ENCODE measurements at places on chromosomes 4 and X. TPM values are rescaled to one million over a fixed set of nuclear protein-coding genes. Genes with fewer than 3 reads are reported as not detected.
A peak's percentile ranks its signal among the peaks of the same experiment; 100 is the strongest.

DNA sequence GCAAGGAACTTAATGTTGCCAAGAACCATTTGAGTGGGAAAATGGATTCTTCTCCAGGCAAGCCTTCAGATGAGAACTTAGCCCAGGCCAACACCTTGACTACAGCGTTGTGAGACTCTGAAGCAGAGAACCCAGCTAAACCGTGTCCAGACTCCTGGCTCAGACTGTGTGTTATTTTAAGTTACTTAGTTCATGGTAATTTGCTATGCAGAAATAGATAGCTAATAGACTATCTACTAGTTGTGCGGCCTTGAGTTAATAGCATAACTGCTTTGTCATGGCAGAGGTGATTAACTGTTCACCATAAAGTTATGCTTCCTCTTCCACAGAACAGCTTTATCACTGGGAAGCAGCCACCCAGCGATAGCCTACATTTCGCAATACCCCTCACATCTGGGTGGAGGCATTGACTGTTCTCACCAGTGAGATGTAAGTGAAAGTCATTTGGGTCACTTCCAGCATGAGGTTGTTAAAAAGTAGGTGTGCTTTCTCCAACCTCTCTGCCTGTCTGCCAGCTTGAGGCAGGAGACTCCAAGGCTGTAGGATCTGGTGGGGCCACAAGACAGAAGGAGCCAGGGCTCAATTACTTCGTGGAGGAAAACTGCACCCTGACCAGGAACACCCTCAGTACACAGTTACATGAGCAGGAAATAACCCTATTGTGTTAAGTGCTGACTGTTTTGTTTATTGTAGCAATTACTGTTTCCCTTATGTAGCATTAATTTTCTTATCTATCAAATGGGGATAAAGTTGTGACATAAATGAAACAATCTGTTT is 94.2 kb downstream of the GPAT3 start:
- H3K27ac ChIP-seq = peak overlapping the region; percentile 65
- H3K4me1 ChIP-seq = peaks cover 35% of the 10 kb centered on the region
- H3K27me3 ChIP-seq = no peaks in the 10 kb centered on the region
- no peaks in the 10 kb centered on the region for H3K36me3 ChIP-seq
- H3K4me3 ChIP-seq = no peak overlapping the region
- DNase-seq = no peak

DNA sequence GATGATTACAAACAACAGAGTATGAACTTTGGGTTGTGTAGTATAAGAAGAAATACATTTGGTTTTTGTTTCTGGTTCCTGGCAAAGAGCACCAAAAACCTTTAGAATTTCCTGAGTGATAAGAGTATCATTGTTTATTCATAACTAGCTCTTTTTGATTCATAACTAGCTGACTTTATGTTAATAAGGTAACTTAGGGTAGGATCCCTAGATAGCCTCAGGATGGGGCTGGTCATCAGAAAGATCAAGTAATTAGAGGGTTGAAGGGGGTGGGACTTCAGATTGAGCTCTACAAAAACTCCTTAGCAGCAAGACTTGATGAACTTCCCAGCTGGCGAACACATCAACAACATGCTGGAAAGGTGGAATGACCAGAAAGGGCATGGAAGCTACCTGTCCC is 166.5 kb downstream of the SCFD2 start:
- H3K27ac ChIP-seq = no peak overlapping the region
- peaks cover 42% of the 10 kb centered on the region for H3K4me1 ChIP-seq
- no peak for DNase-seq
- H3K36me3 ChIP-seq = no peaks in the 10 kb centered on the region
- no peak overlapping the region for H3K4me3 ChIP-seq

DNA sequence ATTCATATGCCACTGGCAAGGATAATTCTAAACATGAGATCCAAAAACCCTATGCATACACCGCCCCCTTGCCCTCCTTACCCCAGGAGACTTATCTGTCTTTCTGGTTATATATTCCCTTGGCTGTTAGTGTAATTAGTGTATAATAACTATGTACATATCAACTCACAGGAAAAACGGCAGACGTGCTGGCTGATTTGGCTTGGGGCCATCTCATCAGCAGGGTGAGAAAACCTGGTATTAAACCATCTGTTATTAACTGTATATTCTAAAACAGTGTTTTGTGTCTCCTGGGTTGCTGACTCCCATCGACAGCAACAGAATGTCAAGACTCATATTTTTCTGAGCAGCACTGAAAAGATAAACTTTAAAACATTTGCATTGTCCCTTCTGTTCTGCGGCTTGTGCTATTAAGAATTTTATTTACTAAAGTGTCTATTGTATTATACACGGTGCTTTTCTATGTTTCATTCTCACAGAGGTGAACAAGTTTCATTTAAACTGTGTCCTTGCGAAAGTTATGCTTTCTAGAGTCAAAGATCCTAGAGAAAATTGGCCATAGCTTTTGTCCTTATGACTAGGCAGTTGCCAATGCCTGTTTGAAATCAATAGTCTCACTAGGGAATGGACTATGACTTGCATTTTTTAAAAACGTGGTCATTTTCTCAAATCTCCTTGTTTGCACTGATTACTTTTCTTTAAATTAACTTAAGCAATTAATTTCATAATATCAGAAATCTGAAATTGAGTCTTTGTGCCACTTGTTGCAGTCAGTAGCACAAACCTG is 211.5 kb upstream of the MID1 start:
- H3K4me1 ChIP-seq = peaks cover 24% of the 10 kb centered on the region
- H3K27me3 ChIP-seq = no peaks in the 10 kb centered on the region
- H3K4me3 ChIP-seq = peak overlapping the region; percentile 69
- no peak for DNase-seq
- H3K27ac ChIP-seq = peak overlapping the region; percentile 19

DNA sequence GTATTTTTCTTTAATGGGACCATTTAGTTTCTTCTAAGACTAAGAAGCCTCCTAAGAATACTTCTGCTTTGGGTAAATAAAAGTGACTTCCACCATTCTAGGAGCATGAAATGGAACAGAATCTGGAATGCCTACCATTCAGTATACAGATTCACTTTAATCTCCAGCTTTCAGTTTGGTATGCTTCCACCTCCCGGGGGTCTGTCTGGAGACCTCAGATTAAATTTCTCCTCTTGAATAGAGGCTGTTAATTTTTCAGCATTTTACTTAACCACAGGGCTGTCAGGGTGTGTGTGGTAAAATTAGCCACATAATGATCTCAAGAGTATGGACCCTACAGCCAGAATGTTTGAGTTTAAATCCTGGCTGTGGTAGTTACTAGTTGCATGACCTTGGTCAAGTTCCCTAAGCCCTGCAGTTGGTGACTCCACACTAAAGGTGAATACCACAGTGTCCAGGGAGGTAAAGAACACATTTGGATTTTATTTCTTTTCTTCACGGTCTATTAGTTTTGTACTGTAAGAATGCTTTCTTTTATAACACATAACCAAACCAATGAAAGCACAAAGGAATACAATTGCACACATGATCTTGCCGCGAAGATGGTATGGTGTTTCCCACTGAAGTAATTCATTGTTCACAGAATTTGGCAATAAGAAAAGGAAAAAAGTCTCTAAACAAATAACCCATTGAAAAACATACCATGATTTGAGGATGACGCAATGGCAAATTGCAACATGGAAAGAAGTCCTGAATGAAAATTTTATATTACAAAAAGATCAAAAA is 37.3 kb upstream of the TRIM2 start:
- no peak for DNase-seq
- H3K27me3 ChIP-seq = peaks cover 2% of the 10 kb centered on the region
- peaks cover 4% of the 10 kb centered on the region for H3K4me1 ChIP-seq
- no peaks in the 10 kb centered on the region for H3K36me3 ChIP-seq
- H3K27ac ChIP-seq = no peak overlapping the region

- H3K4me3 ChIP-seq = no peak overlapping the region
- H3K27ac ChIP-seq = no peak overlapping the region
- no peaks in the 10 kb centered on the region for H3K36me3 ChIP-seq
- H3K27me3 ChIP-seq = peaks cover 4% of the 10 kb centered on the region
- H3K4me1 ChIP-seq = peaks cover 2% of the 10 kb centered on the region
- DNase-seq = no peak
Measured at GRCh38 chrX:12060489-12061260, 77.6 kb upstream of the FRMPD4 start.

DNA sequence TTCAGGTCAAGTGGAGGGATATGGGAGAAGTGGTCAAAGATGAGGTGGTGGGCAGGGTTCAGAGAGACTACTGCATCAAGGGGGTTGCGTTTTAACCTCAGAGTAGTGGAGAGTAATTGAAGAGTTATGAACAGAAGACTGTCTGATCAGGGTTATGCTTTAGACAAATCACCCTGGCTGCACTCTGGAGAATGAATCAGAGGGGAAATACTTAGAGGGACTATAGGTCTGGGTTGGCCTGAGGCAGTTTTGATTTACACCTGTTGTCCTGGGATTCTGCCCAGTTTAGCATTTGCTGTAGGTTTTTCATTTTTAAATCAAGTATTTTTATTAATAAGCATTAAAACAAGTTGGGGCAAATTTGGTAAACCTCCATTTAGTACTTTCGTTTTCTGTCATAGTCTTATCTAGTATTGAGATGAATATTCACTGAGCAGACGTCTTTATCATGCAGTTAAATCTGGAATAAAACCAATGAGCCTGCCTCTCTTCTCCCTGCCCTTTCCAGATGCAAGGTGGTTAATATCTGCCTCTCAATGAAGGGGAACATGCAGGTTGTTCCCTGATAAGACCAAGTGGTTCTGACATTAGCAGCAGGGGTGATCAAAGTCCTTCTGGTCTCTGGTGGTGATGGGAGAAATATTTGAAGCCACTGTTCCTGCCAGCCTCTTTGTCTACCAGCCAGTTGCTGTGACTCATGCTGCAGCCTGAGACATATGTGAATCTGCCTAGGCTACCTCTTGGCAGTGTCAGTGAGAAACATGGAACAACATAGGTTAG is 116.0 kb upstream of the RPS6KA3 start:
- no peaks in the 10 kb centered on the region for H3K36me3 ChIP-seq
- no peak for DNase-seq
- no peaks in the 10 kb centered on the region for H3K27me3 ChIP-seq
- no peak overlapping the region for H3K4me3 ChIP-seq
- H3K27ac ChIP-seq = peak overlapping the region; percentile 48
- peaks cover 11% of the 10 kb centered on the region for H3K4me1 ChIP-seq

YY2 gene
- total RNA-seq = 3.7 TPM

PSAPL1 gene
- not detected for total RNA-seq

YTHDC1 gene
- total RNA-seq = 146 TPM

NMU gene
- total RNA-seq = 1.9 TPM

MAGEE2 gene
- total RNA-seq = not detected

Data from mesothelial cell of epicardium (in vitro differentiated cells).